ENCODE measurements at places on chromosomes 7 and 10.

GRCh38 chr10:120271696-120272095, 185.3 kb upstream of the PLPP4 start:
- no peak for DNase-seq

DNA sequence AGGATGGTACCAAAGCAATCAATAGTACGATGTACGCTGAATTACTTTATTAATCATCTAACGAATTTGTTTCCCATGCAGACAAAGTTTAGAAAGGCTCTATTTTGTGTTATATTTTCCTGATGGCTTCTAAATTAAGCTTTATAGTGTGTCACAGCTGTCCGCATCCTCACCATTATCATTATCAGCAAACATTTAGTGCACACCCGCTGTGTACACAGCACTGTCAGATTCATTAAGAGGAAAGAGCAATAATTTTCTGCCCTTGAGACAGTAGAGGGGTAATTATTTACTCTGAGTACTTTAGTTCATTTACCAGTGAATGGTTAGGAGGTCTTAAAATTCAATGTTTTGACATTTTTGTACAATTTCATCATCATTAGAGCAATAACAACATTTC, 233.3 kb upstream of the PTPRZ1 start:
- no peak for DNase-seq

GRCh38 chr7:30973292-30973691, 9.5 kb downstream of the GHRHR start:
- no peak for DNase-seq

GRCh38 chr7:36787933-36788378, 63.7 kb upstream of the AOAH start:
- DNase-seq = no peak

DNA sequence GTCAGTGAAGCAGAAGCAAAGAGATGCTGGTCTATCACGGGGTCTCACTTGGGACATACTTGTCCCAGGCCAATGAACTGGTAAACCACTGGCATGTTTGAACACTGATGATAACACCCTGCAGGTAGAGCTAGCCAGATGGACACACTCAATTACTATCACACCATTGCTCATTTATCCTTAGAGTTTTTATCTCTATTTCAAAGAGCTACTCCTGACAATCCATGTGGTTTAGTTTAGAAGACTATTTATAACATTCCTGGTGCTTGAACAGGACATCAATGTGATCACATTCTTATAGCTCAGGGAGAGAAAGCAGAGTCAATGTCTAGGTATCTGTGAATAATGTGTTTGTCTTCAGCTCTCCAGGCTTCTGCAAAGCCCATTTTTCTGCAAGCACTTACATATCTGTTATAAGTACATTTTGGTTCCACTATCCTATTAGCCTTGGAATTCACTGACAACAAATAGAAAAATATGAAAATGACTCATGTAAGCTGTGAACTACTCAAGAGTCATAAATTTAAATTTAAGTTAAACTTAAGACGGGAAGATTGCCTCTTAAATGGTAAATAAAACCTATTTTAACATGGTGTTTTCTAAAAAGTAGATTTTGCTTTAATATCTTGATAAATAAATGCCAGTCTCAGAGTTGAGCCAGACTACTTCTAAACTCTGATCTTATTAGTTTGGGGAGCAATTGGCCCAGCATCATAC, 106.7 kb upstream of the MBL2 start:
- DNase-seq = no peak

DNA sequence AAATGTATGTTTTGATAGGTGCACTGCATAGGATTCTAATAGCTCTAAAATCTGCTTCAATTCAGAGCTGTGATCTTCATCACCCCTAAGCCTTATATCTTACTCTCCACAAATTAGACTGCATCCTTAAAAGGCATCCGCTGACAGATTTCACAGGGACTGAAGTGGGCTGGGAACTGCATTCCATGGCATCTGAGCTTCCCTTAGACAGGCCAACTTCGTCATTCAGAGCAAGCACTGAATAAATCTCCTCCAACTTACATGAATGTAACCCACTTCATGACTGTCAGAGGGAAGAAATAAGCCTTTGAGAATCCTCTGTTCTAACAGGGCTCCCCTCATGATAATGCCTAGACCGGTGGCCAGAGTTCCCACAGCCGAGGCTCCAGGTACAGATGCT, 71.3 kb downstream of the SFMBT2 start:
- no peak for DNase-seq

DNA sequence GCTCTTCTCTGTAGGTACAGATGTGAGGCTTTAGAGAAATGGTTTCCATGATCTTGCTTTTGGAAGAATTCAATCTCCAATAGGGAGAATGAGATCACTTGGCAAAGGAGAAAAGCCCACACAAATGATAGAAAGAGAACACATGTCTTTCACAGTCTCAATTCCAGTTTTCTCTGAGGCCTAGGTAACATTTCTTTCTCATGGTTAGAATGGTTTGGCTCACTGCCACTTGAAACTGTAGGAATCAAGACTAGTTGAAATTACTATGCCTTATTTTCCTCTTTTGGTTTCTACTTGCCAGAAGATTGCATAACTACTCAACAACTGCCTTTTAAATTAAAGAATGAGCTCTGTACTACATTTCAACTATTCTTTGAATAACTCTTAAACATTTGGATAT, 276.5 kb upstream of the TEX47 start:
- DNase-seq = no peak

DNA sequence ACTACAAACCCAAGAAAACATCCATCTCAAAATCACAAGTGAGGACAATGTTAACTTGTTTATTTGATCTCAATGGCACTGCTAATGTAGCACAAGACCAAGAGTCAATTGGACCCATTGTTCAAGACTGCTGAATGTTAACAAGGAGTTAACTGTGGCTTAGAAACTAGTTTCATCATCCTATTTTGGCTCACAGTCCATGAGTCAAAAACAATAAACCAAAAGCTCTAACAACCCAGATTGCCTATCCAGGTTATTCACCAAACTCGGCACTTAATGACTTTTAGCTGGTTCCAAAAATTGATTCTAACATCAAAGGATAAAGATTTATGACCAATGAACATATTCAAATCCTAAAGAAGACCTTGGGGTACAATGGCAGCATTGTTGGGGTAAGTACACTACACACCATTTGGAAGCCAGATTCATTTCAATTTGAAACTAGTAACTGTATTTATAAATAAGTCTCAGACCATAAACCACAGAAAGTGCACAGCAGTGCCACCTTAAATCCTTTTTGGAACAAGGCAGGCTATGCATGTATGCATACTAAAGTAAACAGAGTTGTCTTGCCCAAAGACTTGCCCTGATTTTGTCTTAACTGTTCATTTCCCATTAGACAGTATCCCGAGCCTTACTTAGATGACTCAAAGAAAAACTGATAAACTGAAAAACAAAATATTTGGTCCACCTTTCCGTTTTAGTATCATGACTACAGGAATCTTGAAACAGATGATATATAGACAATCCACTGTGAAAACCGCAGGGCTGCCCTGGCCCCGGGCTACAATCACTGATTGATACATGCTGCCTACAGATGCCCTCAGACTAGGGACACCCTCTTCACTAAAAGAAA, 84.5 kb downstream of the SRPK2 start:
- no peak for DNase-seq

GRCh38 chr10:32315424-32315823, 31.5 kb downstream of the EPC1 start:
- DNase-seq = no peak

DNA sequence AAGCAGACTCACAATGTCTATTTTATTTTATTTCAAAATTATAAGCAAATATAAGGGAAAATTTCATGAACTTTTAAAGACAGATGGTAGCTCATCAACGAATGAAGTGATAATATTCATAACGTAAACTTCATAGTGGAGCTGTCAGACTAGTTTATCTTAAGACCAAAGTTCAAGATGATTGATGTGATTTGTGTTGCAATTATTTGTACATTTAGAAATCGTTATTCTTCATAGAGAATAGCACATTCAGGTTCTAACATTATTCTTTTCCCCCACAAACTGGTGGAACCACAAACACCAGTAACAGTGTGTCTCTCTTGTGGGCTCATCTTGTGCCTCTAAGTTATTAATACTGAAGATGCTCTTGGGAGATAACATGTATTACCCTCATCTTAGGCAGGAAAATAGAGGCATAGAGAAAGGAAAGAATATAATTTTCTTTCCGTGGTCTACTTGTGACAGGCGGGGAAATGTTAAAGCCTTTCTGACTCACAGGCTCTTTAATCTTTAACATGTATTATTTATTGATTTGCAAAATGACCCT, 37.0 kb downstream of the CCSER2 start:
- DNase-seq = no peak

Measured in ACHN (cell line).